ENCODE measurements at places on chromosomes 13 and 19.

DNA sequence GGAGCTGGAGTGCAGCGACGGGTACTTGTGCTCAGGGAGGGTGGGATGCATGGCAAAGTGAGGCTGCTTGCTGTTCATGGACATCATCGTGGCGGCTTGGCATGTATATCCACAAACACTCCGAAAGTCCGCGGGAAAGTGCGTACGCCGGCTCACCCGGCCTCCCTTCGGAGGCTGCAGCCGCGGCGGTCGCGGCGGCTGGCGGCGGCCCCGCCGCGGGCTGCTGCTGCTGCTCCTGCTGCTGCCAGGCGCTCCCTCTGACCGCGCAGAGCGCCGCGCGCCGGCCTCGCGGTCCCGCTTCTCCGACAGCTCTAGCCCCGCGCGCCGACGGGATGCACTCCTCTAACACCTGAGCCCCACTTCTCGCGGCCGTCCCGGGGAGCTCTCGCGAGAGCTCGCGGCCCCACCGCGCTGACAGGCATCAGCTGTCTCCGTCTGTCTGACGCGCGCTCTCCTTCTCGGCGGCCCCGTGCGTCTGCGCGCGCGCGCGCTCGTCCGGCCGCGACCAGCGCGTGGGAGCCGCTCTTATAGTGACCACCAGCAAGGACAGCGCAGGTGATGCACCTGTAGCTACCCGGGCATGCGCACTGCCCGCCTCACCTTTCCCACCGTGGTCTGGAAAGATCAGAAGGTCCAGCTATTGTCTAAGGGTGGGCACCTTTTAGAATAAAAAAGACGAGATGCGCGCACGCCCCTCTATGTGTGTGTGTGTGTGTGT, at the start of gene POU4F1:
Gene POU4F1 (minus strand): TSS at position 313 of the 718 bp plus-strand sequence. CDS start 226 bp downstream, at position 87.
- no peak for DNase-seq

- DNase-seq = no peak
Observed at GRCh38 chr13:46345866-46346265, 41.2 kb downstream of the RUBCNL start.

DNA sequence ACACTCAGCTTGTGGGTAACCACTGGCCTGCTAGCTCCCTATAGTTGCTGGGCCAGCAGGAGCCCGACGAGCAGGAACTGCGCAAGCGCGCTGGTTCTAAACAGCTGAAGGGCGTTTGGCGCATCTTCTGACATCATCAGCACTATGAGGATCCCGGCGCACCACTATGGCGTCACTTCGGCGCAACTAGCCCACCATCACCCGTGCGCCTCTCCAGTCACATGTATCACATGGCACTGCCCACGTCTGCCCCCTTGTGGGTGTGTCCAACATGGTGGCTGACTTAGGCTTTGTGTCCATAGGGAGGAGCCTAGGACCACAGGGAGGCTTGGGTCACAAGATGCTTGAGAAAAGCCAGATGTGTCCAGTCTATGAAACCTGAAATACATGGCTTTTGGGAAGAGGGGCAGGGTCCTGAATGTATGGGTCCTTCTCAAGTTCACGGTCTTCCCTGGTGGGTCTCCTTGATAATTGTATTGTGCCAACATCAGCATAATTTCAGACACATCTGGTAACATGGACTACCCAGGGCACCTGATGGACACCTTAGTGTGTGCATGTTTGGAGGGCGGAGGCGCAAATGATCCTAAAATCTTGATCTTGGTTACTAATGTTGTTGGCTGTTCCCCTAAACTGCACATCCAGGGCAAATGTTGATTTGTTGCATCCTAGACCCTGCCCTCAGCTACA, 18.0 kb downstream of the KLK4 start:
- no peak for DNase-seq

DNA sequence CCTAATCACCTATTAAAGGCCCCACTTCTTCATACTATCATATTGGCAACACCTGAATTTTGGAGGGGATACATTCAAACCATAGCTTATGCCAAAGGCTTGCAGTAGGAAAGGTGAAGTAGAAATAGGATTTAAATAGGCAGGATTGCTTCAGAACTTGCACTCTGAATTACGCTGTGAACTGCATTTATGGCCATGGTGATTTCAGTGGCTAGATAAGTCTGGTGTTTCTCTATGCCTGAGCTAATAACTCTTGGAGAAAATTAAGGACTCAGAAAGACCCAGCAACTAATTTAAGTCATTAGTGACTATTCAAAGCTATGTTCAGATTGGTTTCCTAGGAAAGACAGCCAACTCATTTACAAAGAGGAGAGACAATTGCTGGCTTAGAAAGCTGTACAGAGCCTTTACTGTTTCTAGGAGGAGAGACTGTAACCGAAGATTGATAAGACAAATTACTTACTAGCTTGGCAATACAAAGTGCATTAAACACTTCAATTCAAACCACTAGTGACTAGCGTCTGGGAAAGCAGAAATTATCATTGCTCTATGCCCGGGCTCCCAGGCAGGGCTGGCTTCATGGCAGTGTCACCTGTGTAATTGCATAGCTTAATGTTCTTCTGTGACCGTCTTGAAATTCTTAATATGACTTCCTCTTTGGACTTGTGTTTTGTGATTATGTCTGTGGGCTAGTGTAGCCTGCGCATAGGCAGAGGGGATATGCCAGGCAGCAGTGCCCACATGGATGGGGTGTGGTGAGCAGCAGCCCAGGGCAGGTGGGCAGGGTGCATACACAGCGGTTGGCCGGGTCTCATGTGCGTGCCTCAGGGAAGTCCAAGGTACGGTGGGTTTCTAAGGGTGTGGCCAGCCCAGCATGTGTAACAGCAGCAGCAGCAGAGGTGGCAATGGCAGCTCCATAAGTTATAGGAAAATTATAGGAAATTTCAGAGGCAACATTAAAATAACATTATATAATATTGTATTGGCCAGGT, 60.1 kb downstream of the KL start:
- no peak for DNase-seq

GRCh38 chr13:25890671-25891212, 161.1 kb downstream of the SHISA2 start:
- DNase-seq = no peak

DNA sequence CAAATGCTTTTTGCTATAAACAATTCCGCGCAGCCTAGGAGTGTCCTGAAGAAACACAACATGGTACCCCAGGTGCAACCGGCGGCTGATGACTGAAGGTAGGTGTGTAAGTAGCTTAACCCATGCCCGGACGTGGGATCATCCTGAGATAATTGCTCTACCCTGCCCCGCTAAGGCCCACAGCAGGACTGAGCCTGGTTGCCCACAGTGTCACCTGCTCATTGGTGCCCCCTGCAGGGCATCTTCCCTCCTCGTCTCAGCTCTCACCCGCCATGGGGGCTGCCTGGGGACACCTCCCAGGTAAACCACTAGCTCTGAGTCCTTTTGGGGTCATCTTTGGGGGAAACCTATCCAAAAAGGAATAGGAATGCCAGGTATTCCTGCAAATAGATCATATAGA, 22.3 kb downstream of the TMEM161A start:
- no peak for DNase-seq

GRCh38 chr13:52130641-52131040, 1.8 kb upstream of the NEK5 start:
- no peak for DNase-seq

DNA sequence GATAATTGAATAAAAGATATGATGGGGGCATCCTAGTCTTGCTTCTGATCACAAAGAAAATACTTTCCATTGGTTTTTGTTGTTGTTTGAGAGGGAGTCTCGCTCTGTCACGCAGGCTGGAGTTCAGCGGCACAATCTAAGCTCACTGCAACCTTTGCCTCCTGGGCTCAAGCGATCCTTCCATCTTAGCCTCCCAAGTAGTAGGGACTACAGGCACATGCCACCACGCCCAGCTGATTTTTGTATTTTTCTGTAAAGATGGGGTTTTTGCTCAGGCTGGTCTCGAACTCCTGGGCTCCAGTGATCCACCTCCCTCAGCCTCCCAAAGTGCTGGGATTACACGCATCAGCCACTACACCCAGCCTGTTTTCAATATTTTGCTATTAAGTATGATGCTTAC, 17.1 kb upstream of the PSMC4 start:
- no peak for DNase-seq

GRCh38 chr13:43260999-43261398, 237.6 kb downstream of the DNAJC15 start:
- DNase-seq = no peak

DNA sequence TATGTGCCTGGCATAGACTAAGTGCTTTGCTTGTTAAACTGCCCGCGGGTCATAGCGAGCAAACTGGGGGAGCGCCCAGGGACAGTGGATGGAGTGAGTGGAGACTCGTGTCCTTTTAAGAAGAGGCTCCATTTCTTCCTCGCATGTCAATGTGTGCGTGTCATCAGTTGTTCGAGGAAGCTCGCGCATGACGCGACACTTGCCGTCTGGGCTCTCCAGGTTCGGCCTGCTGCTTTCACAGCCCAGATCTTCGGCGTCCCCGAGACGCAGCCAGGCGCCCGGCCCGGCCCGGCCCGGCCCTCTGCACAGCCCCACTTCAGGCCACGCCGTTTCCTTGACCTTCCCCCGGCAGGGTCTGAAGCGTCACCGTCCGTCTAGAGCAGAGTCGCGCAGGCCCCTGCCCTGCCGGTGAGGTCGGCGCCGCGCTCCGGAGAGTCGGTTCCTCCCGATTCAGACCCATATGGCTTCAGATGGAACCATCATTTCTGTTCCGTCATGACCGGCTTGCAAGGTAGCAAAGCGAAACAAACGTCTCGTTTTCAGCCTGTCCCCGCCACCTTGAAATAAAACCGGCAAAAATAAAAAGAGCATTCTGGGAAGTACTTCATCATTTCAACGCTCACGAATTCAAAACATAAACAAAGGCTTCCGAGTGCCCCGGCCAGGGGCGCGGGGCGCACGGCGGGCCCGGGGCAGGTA, 599 bp upstream of the ARHGEF7 start:
- peak; percentile 51 for DNase-seq

DNA sequence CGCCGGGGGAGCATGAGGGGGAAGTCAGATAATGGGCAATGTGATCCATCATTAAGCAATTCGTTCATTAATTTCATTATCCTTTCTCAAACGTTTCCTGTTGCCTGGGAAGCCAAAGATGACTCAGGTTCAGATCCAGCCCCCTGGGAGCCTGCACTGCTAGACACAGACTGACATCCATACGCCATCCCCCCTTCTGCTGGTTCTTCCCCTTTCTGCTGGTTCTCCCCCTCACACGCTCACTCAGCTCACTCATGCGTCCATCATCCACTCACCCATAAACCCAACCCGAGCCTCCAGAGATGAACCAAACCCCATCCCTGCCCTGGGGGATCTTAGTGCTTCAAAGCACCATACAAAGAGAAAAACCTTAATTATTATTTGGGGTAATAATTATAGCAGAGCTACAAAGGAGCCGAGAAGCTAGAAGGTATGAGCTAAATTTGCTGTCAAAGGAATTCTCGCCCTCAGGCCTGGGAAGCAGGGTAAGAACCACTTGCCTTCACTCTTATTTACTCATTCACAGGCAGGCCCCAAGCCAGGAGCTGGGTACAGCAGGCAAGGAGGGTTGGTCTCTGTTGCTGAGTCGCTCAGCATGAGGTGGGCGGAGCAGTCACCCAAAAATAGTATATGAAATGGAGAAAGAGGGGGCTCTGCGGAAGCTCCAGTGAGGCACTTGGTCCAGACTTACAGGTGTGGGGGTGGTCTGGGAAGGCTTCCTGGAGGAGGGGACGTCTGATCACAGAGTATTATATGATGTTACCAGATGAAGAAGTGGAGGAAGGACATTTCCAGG, 7.0 kb upstream of the ZNF444 start:
- no peak for DNase-seq

- no peak for DNase-seq
Observed at GRCh38 chr19:47002106-47002766, 17.4 kb upstream of the NPAS1 start.

- no peak for DNase-seq
Observed at GRCh38 chr13:23820530-23820929, 68.7 kb downstream of the MIPEP start.

- peak; percentile 84 for DNase-seq
Observed at GRCh38 chr13:20924758-20925394, 22.3 kb upstream of the XPO4 start.

DNA sequence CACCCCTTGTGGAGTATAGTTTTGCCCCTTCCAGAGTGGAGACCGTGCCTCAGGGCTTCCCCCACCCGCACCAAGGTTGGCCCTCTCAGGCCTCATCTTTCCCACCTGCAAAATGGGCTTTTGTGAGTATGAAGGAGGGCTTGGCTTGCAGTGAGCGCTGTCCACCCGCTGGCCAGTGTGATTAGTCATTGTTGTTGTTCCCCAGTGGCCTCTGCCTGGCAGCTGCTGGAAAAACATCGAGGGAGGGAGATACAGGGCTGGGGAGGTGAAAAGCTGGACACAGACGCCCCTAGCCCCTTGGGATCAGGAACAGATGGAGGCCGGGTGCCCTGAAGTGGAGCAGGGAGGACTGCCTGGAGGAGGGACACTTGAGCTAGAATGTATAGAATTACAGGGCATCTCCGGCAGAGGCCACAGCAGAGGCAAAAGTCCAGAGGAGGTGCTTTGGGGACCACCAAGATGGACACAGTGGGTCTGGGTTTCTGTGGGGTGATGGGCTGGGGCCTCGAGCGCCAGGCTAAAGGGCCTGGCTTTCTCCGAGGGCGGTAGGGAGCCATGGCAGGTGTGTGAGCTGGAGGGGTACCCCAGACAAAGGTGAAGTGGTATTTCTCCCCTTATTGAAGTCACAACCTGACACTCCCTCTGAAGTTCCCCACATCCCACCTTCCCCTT, 3.9 kb upstream of the IL12RB1 start:
- DNase-seq = no peak

DNA sequence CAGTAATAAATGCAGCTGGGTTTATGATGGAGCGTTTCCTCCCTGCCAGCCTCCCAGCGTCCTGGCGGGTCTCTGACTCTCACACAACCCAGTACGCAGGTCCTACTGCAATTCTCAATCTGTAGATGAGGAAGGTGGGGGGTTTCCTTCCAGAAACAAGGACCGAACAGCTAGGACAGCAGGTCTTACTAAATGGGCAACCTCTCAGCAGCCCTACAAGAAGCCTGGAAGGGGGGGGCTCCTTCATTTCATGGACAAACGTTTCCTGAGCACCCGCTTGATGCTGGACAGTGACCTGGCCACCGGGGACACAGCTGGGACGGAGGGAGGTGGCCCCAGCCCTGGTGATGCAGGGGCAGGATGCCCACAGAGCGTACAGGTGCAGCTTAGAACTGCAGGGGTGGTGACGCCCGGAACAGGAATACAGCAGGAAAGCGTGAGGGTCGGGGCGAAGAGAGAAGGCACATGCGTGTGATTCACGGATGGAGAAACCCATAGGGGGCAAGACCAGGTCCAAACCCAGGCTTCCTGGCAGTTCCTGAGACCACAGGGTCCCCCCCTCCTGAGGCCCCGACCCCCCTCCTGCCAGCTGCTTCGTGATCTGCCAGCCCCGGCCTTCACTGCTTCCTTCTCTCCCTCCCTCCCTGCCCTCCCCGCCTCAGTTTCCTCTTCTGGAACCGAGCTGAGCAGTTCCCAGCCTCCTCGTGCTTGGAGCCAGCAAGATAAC, 732 bp upstream of the C2CD4C start:
- no peak for DNase-seq

GRCh38 chr19:40348961-40349507, 539 bp downstream of the PLD3 start:
- DNase-seq = peak; percentile 80

- DNase-seq = no peak
Observed at GRCh38 chr19:46101293-46101692, 23.2 kb downstream of the IGFL3 start.

- DNase-seq = no peak
Observed at GRCh38 chr13:101019126-101019525, 344.5 kb upstream of the TMTC4 start.
